ENCODE measurements at places on chromosomes 4 and X.
A peak's percentile ranks its signal among the peaks of the same experiment; 100 is the strongest.

- DNase-seq, result no peak
- H3K36me3 ChIP-seq, result peaks cover 3% of the 10 kb centered on the region
- H3K4me1 ChIP-seq, result peaks cover 12% of the 10 kb centered on the region
- H3K27me3 ChIP-seq, result peaks cover 47% of the 10 kb centered on the region
Measured at GRCh38 chr4:6350646-6351045, 81.0 kb downstream of the WFS1 start.

- DNase-seq, result no peak
- H3K4me1 ChIP-seq, result peaks cover 2% of the 10 kb centered on the region
- no peak overlapping the region for H3K4me3 ChIP-seq
- H3K36me3 ChIP-seq, result no peaks in the 10 kb centered on the region
- H3K27ac ChIP-seq, result no peak overlapping the region
Measured at GRCh38 chr4:76365636-76366035, 55.3 kb downstream of the CCDC158 start.

GRCh38 chr4:25790024-25790423 lies 72.8 kb downstream of the SEL1L3 start:
- DNase-seq, result no peak
- H3K36me3 ChIP-seq, result peaks cover 10% of the 10 kb centered on the region
- H3K4me3 ChIP-seq, result no peak overlapping the region
- no peaks in the 10 kb centered on the region for H3K27me3 ChIP-seq
- H3K27ac ChIP-seq, result peak overlapping the region; percentile 37

GRCh38 chr4:26931451-26931850 lies 70.8 kb downstream of the STIM2 start:
- peaks cover 3% of the 10 kb centered on the region for H3K36me3 ChIP-seq
- no peak overlapping the region for H3K27ac ChIP-seq
- no peaks in the 10 kb centered on the region for H3K27me3 ChIP-seq

- DNase-seq, result no peak
- no peaks in the 10 kb centered on the region for H3K27me3 ChIP-seq
- no peak overlapping the region for H3K27ac ChIP-seq
- H3K4me3 ChIP-seq, result no peak overlapping the region
Measured at GRCh38 chr4:22607382-22607781, 85.4 kb upstream of the GBA3 start.

GRCh38 chr4:157810137-157810774 lies 362.6 kb downstream of the GASK1B start:
- no peaks in the 10 kb centered on the region for H3K27me3 ChIP-seq
- DNase-seq, result no peak
- H3K4me1 ChIP-seq, result no peaks in the 10 kb centered on the region
- no peak overlapping the region for H3K4me3 ChIP-seq
- no peak overlapping the region for H3K27ac ChIP-seq

DNA sequence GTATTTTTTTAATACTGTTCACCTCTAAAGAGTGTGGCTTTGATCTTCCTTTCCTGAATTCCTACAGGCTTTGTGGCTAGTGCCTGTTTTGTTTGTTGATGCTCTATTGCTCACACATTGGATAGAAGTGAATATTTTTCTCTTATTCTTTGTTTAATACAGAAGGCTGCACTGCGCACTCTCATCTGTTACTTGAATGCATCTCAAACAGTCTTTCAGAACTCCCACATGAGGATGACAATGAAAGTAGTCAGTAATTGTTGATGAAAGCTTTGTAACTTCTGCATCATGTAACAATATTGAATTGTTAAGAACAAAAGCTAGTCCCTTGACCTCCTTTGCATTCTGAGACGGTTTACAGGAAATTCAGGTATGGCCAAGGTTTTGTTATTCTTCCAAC lies 29.1 kb upstream of the GALNT7 start:
- no peak for DNase-seq
- H3K36me3 ChIP-seq, result peaks cover 4% of the 10 kb centered on the region
- no peak overlapping the region for H3K27ac ChIP-seq
- H3K27me3 ChIP-seq, result peaks cover 13% of the 10 kb centered on the region

DNA sequence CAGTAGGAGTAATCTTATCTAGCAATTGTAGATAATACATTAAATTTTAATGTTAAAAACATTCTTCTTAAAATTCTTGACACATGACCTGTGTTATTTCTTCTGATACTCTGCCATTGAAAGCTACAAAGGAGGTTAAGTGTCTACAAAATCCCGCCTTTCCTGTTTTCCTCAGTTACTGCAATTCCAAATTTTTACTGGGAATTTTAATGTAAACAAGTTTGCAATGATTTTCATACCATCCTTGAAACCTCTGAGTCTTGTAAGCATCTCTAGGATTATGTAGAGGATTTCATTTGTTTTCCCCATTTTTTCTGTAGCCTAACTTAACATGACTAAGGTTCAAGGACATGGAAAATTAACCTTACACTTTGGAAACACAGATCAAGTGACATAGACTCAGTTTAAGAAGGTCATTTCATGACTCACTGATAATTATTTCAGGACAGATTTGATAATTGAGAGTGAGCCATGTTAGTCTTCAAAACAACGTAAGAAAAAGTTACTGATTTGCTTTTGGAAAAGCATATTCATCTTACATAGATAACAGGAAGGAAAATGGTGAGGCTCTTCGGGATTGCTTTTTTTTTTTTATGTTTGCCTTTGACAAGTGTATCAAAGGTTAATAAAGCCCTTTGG lies 39.6 kb upstream of the PDLIM5 start:
- peaks cover 2% of the 10 kb centered on the region for H3K36me3 ChIP-seq
- no peak for DNase-seq
- H3K4me1 ChIP-seq, result peaks cover 3% of the 10 kb centered on the region
- peaks cover 49% of the 10 kb centered on the region for H3K27me3 ChIP-seq

DNA sequence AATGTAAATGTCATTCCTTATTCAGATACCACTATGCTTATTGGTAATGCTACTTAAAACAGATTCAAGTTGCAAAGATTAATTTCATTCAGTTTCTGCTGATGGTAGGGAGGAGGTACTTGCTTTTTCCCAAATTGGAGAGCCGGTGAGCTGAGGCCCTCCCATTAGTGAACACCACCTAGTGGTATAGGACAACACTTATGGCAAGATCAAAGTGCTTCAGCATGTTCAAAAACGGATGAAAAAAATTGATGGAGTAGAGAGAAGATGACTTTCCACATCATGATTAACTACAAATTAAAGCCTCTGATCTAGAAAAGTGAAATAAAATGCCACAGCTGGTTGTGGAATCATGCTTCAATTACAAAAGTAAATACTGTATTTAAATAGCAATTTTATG lies 112.9 kb downstream of the MBNL3 start:
- DNase-seq, result no peak
- no peak overlapping the region for H3K4me3 ChIP-seq
- no peaks in the 10 kb centered on the region for H3K27me3 ChIP-seq
- H3K4me1 ChIP-seq, result no peaks in the 10 kb centered on the region

DNA sequence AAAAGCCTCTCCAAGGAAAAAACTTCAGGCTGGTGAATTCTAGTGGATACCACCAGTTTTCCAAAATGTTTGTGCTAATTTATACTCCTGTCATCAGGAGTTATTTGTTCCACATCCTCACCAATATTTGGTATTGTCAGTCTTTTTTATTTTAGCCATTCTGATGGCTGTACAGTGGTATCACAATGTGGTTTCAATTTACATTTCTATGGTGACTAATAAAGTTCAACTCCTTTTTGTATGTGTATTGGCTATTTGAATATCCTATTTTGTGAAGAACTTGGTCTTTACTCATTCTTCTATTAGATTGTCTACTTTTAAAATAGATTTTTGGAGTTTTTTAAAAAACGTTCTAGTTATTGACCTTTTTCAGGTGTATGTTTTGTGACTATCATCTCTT lies 33.0 kb upstream of the FRAS1 start:
- H3K4me3 ChIP-seq, result no peak overlapping the region
- DNase-seq, result no peak
- H3K36me3 ChIP-seq, result no peaks in the 10 kb centered on the region
- peaks cover 5% of the 10 kb centered on the region for H3K27me3 ChIP-seq
- no peaks in the 10 kb centered on the region for H3K4me1 ChIP-seq

DNA sequence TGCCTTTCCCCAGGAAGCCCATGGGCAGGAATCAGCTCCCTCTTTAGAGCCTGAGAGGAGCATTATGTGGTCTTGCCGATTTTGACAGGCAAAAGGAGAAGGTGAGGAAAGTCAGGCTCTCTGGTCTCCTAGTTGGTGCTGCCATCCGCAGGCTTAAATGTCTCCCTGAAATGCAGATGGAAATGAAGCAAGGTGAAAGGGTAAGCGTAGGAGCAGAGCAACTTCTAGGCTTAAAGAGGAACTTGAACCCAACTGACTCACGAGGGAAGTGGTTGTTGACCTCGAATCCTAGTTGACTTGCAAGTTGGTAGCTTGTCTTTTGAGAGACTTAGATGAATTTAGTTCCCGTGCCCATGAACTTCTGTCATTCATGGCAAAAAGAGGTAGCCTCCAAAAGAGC lies 205.9 kb downstream of the PTTG2 start:
- H3K4me3 ChIP-seq, result no peak overlapping the region
- H3K4me1 ChIP-seq, result peaks cover 22% of the 10 kb centered on the region
- no peaks in the 10 kb centered on the region for H3K27me3 ChIP-seq
- H3K36me3 ChIP-seq, result peaks cover 3% of the 10 kb centered on the region
- no peak for DNase-seq

GRCh38 chr4:84470204-84470785 lies 28.8 kb downstream of the NKX6-1 start:
- no peak overlapping the region for H3K4me3 ChIP-seq
- no peak overlapping the region for H3K27ac ChIP-seq
- H3K4me1 ChIP-seq, result no peaks in the 10 kb centered on the region
- H3K27me3 ChIP-seq, result peaks cover 54% of the 10 kb centered on the region

GRCh38 chr4:71377561-71377960 lies 38.7 kb downstream of the SLC4A4 start:
- H3K4me3 ChIP-seq, result no peak overlapping the region
- H3K27ac ChIP-seq, result no peak overlapping the region
- no peaks in the 10 kb centered on the region for H3K4me1 ChIP-seq
- H3K27me3 ChIP-seq, result no peaks in the 10 kb centered on the region

- no peak overlapping the region for H3K4me3 ChIP-seq
- no peak for DNase-seq
- H3K36me3 ChIP-seq, result no peaks in the 10 kb centered on the region
- no peak overlapping the region for H3K27ac ChIP-seq
- no peaks in the 10 kb centered on the region for H3K27me3 ChIP-seq
Measured at GRCh38 chr4:185374573-185374972, 21.2 kb downstream of the LRP2BP start.

- peaks cover 31% of the 10 kb centered on the region for H3K4me1 ChIP-seq
- no peak for DNase-seq
- no peaks in the 10 kb centered on the region for H3K27me3 ChIP-seq
- peak overlapping the region; percentile 15 for H3K4me3 ChIP-seq
- H3K27ac ChIP-seq, result peak overlapping the region; percentile 92
Measured at GRCh38 chrX:15758140-15758539, 20.1 kb downstream of the CA5B start.

- H3K27ac ChIP-seq, result no peak overlapping the region
- peaks cover 15% of the 10 kb centered on the region for H3K4me1 ChIP-seq
- H3K4me3 ChIP-seq, result no peak overlapping the region
- H3K27me3 ChIP-seq, result no peaks in the 10 kb centered on the region
- no peak for DNase-seq
Measured at GRCh38 chrX:49247916-49248811, 12.9 kb downstream of the CCDC22 start.

DNA sequence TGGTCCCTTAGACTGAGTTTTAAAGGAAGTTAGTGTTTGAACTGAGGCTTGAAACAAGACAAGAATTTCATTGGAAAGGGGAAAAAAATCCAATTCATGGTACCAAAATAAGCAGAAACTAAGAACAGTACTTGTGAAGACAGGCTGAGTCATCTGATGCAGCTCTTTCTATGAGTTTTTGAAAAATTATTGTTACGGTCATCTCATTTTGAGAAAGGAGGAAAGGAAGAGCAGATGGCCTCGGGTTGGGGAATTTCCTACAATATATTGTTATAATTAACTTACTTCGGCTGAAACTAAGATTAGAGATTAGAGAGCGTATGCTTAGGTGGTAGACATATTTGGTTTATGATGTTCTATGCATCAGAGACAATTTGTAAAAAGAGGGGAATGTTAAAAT lies 2164.8 kb upstream of the AGA start:
- no peaks in the 10 kb centered on the region for H3K4me1 ChIP-seq
- H3K4me3 ChIP-seq, result no peak overlapping the region
- H3K27ac ChIP-seq, result no peak overlapping the region
- H3K36me3 ChIP-seq, result no peaks in the 10 kb centered on the region
- no peak for DNase-seq

- H3K27me3 ChIP-seq, result no peaks in the 10 kb centered on the region
- H3K27ac ChIP-seq, result no peak overlapping the region
- no peak overlapping the region for H3K4me3 ChIP-seq
- no peaks in the 10 kb centered on the region for H3K4me1 ChIP-seq
- peaks cover 2% of the 10 kb centered on the region for H3K36me3 ChIP-seq
Measured at GRCh38 chr4:74244049-74244448, 64.2 kb upstream of the EPGN start.

GRCh38 chrX:117002981-117003380 lies 540.2 kb upstream of the CT83 start:
- no peaks in the 10 kb centered on the region for H3K36me3 ChIP-seq
- H3K4me1 ChIP-seq, result no peaks in the 10 kb centered on the region
- DNase-seq, result no peak
- no peaks in the 10 kb centered on the region for H3K27me3 ChIP-seq

DNA sequence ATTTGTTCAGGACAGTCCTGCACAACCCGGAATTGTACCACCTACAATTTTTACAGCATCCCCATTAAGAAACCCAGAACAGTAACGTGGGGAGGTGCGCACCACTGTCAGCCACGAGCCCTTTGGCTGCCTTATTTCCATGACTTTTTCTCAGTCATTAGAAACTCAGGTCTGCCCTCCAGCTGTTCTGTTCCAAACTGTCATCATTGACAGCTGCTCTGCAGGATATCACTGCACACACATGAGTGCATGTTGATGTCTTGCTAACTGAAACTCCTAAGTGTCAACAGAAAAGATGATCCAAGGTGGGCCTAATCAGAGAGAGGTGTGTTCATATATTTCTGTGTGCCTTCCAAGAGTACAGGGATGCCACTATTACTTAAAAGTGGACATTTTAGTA lies 123.4 kb downstream of the PARM1 start:
- H3K27me3 ChIP-seq, result peaks cover 4% of the 10 kb centered on the region
- no peak for DNase-seq
- no peaks in the 10 kb centered on the region for H3K36me3 ChIP-seq
- no peak overlapping the region for H3K27ac ChIP-seq
- no peak overlapping the region for H3K4me3 ChIP-seq
- H3K4me1 ChIP-seq, result no peaks in the 10 kb centered on the region

All from T-helper 17 cell (primary cell).